ENCODE measurements at places on chromosomes 6 and 20.

GRCh38 chr6:159095616-159096015 is 50.8 kb upstream of the TAGAP start:
- DNase-seq = no peak

DNA sequence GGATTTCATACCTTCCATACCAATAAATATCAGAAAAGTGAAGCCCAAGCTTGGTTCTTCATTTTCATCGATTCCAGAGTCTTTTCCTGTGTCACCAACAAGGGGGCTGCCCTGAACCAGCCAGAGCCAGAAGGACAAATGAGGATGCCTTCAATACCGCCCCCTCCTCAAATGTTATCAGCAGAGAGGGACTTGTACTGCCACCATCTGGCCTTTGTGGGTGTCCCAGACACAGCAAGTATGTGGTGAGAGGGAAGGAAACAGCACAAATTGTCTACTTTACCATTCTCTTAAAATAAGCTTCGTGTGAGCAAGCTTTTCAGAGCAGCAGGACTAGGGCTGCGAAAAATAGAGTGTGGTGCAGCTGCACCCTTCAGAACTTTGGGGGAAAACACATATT is 165.3 kb downstream of the SOBP start:
- DNase-seq = no peak

DNA sequence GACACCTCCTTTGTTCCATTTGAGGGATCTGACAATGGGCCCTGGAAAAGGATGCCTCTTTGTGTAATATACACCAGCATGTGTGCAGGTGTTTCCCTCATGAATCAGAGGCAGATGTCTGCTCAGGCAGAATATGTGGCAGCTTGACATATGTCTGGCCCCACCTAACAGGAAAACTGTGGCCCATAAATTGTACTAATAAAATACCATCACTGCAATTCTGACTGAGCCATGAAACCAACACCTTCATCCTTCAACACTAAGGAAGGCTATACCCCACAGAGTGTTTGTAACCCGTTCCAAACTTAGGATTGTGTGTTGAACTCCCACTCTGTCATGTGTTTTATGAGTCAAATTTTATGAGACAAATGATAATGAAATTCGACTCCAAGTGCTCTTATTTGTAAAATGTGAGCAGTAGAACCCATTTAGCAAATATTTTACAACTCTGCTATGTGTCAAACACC is 22.7 kb downstream of the LAMA4 start:
- no peak for DNase-seq

DNA sequence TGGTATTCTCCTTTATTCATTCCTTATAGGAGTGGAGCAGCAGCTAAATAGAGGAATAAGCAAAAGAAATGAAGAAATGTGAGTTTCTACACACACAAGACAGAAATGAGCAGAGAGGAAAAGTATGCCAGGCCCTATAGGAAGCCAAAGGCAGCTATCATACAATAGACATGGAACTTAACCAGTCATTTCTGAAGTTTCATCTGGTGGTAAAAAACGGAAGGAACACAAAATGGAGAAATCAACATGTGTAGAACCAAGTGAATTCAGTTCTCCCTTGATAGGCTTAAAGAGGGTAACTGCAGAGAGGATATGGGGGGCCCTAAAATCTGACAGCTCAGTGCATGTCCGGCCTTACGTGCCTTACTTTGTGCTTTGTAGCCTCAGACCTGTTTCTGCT is 44.6 kb downstream of the TSBP1 start:
- no peak for DNase-seq

GRCh38 chr6:23269436-23269835 is 700.1 kb downstream of the HDGFL1 start:
- DNase-seq = no peak
